Stimulated activated CD8-positive, alpha-beta memory T cell treated with anti-CD3 and anti-CD28 coated beads, Interleukin-7, amount 100 ng/mL, for 24 hours (primary cell): ENCODE measurements at places on chromosomes 7 and 10.

- DNase-seq = no peak
These were observed 88.0 kb downstream of the FGFR2 start for GRCh38 chr10:121510201-121510771.

DNA sequence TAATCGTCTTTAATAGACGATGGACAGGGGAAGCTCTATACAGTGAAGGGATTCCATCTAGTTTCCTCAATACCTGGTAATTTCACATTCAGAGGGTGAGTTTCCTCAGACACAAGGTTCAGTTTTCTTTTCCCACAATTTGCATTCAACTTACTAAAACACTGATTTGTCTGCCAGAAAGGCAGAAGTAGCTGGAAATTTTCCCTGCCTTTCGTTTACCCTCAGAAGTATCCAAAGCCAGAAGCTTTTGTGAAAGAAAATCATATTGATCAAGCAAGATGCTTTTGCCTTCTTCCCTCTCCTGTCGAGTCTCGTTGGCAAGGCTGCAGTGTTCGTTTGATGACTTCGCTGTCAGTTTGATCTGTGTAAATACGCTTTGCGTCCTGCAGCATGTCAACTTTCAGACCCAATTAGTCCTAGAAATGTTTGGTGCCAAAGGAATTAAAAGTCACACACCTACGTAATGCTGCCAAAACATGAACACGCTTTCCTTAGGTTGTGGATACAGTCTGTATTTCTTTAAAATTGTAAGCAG lies 631.9 kb upstream of the FOXK1 start:
- DNase-seq = no peak

DNA sequence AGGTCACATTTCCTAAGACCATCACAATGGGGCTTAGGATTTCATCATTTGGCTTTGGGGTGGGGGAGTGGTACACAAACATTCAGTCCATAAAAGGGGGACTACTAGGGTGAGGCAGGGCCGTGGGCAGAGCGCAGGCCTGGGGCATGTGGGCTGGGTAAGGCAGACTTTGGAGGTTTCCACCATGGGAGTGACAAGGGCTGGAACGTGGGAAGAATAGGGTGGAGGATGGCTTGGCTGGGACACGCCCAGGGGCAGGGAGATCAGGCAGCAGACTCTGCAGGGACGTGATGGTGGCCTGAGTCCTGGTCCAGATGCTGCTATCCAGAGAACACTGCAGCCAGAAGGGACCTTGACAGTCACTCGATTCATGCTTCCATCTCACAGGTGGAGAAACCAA lies 24.7 kb upstream of the CRHR2 start:
- DNase-seq = no peak

DNA sequence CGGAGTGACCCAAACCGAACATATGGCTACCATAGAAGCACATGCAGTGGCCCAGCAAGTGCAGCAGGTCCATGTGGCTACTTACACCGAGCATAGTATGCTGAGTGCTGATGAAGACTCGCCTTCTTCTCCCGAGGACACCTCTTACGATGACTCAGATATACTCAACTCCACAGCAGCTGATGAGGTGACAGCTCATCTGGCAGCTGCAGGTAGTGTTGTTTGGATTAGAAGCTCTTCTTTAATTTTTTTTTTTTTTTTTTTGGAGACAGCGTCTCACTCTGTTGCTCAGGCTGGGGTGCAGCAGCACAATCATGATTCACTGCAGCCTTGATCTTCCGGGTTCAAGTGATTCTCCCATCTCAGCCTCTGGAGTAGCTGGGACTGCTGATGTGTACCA lies 45.8 kb downstream of the NRF1 start:
- no peak for DNase-seq

DNA sequence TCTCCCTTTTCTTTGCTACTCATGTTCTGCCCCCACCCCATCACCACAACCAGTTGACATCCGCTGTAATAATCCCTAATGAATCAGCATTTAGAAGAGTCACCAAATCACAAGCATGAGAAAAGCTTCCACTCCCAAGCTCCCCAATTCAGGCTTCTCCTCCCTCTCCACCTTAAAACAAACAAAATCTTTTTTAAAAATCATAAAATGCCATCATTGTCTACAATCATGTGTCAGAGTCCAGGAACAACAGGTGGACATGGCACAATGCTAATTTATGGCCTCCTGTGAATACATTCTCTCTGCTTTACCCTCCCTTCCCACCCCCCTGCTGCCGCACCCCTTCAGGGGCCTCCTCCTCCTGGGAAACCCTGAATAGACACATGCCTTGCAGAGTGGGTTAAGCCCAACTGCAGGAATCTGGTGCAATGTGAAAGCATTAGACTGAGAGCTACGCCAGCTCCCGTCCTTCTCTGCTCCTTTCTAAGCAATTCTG lies 3.7 kb downstream of the LRRC4 start:
- DNase-seq = no peak

GRCh38 chr7:78714356-78714755 lies 739.1 kb downstream of the MAGI2 start:
- no peak for DNase-seq

GRCh38 chr10:91541481-91541880 lies 91.4 kb downstream of the PPP1R3C start:
- DNase-seq = no peak

GRCh38 chr10:6314620-6315205 lies 112.0 kb downstream of the PFKFB3 start:
- no peak for DNase-seq

DNA sequence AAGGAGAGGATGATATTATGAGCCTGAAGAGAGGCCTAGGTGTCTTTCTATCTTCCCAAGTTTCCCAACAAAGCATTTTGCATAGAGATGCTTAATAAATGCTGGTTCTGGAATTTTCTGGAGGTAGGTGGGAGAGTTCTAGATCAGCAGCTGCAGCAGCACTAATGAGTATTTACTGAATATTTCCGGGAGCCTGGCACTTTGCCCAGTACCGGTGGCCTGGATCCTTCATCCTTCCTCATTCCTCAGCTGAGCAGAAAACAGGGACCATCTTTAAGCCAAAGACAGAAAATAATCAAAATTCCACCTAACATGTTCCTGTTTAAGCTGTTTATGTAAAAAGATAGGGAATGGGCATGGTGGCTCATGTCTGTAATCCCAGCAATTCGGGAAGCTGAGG lies 813.2 kb upstream of the AUTS2 start:
- no peak for DNase-seq

DNA sequence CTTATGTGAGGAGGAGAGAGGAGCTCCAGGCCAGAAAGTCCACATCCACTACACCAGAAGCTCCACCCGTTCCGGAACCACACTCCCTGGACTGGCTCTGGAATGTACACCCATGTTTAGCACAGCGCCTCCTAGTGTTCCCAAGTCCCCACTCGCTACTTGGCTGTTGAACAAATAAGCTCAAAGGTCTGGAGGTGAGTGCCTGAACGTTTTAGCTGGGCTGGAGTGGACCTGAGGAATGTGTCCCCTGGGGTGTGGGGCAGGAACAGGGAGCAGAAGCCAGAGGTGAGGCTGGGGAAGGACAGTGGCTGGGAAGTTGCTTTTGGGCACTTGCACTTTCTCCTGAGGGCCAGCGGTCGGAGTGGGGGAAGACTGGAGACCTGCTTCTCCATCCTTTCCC lies 164.1 kb upstream of the CDCA7L start:
- no peak for DNase-seq
